ENCODE measurements at places on chromosomes 4 and X. TPM values are rescaled to one million over a fixed set of nuclear protein-coding genes. Genes with fewer than 3 reads are reported as not detected.

- no peaks in the 10 kb centered on the region for H3K27me3 ChIP-seq
- H3K36me3 ChIP-seq, result no peaks in the 10 kb centered on the region
- no peak for DNase-seq
- H3K4me3 ChIP-seq, result no peak overlapping the region
- no peaks in the 10 kb centered on the region for H3K4me1 ChIP-seq
Measured at GRCh38 chr4:113785781-113786180, 24.2 kb upstream of the CAMK2D start.

- H3K36me3 ChIP-seq, result no peaks in the 10 kb centered on the region
- H3K27ac ChIP-seq, result no peak overlapping the region
- DNase-seq, result no peak
- H3K4me3 ChIP-seq, result no peak overlapping the region
Measured at GRCh38 chr4:48944756-48945241, 38.2 kb upstream of the OCIAD2 start.

GRCh38 chrX:46704767-46705386 is 54.0 kb downstream of the SLC9A7 start:
- no peaks in the 10 kb centered on the region for H3K36me3 ChIP-seq
- no peaks in the 10 kb centered on the region for H3K27me3 ChIP-seq
- no peak overlapping the region for H3K4me3 ChIP-seq
- H3K27ac ChIP-seq, result no peak overlapping the region
- no peaks in the 10 kb centered on the region for H3K4me1 ChIP-seq

DNA sequence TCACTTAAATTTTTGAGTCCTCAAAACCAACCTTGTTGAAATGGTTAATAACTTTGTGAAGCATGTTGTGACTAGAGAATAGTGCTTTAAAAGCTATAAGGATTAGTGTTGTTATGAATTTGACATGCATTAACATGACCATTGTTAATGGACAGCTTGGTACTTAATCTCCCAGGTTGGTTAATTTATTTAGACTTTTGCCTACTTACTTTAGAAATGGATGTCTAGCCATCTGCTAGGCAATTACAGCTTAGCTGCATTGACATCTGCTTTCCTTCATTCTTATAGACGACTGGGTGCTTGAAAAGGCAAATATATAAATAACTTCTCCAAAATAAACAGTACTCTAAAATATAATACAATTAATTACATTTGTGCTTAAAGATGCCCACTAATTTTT is 368.0 kb downstream of the CCSER1 start:
- peaks cover 3% of the 10 kb centered on the region for H3K4me1 ChIP-seq
- H3K36me3 ChIP-seq, result no peaks in the 10 kb centered on the region
- no peak for DNase-seq
- H3K27me3 ChIP-seq, result no peaks in the 10 kb centered on the region

DNA sequence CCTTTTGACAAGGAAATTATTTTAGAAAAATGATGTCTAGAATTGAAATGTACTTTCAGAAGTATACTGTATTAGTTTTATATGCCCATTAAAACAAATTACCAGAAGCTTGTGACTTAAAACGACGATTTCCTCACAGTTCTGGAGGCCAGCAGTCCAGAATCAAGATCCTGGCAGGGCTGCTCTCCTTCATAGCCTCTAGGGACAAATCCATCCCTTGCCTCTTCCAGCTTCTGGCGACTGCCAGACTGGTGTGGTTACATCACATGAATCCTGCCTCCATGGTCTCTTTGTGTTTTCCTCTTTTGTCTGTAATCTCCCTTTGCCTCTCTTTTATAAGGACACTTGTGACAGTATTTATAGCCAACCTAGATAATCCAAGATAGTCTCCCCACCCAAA is 97.1 kb downstream of the IQCM start:
- H3K27ac ChIP-seq, result no peak overlapping the region
- no peak overlapping the region for H3K4me3 ChIP-seq
- H3K4me1 ChIP-seq, result no peaks in the 10 kb centered on the region

GRCh38 chr4:117986321-117986720 is 48.0 kb upstream of the NDST3 start:
- H3K27me3 ChIP-seq, result no peaks in the 10 kb centered on the region
- H3K27ac ChIP-seq, result no peak overlapping the region
- no peaks in the 10 kb centered on the region for H3K4me1 ChIP-seq
- H3K36me3 ChIP-seq, result no peaks in the 10 kb centered on the region

DNA sequence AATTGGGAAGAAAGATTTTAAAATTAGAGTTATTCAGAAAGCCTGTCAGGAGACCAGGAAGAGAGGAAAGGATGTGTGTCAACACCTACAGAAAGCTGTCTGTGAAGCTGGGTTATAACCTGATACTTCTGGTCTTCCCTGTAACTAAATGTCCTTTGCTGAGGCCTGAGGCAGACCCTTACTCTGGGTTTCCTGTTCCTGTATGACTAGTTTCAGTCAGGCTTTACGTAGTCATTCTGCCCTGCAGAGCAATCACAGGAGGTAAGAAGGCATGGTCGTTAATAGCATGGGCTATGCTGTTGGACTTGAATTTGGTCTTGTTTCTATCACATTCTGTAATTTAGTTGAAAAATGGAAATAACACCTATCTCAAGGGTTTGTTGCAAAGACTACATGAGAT is 110.5 kb upstream of the IGFBP7 start:
- H3K4me3 ChIP-seq, result no peak overlapping the region
- no peak overlapping the region for H3K27ac ChIP-seq
- no peaks in the 10 kb centered on the region for H3K4me1 ChIP-seq

- H3K27ac ChIP-seq, result no peak overlapping the region
- H3K36me3 ChIP-seq, result no peaks in the 10 kb centered on the region
- H3K4me3 ChIP-seq, result no peak overlapping the region
- no peaks in the 10 kb centered on the region for H3K27me3 ChIP-seq
Measured at GRCh38 chr4:109798866-109799265, 2.9 kb downstream of the CFI start.

- H3K27ac ChIP-seq, result no peak overlapping the region
- no peak for DNase-seq
- no peaks in the 10 kb centered on the region for H3K36me3 ChIP-seq
- H3K27me3 ChIP-seq, result no peaks in the 10 kb centered on the region
- no peaks in the 10 kb centered on the region for H3K4me1 ChIP-seq
Measured at GRCh38 chr4:34953145-34953799, 1291.0 kb downstream of the ARAP2 start.

- H3K4me3 ChIP-seq, result no peak overlapping the region
- no peak overlapping the region for H3K27ac ChIP-seq
- H3K36me3 ChIP-seq, result no peaks in the 10 kb centered on the region
- H3K4me1 ChIP-seq, result no peaks in the 10 kb centered on the region
- no peaks in the 10 kb centered on the region for H3K27me3 ChIP-seq
Measured at GRCh38 chr4:78320349-78320935, 231.1 kb upstream of the ANXA3 start.

DNA sequence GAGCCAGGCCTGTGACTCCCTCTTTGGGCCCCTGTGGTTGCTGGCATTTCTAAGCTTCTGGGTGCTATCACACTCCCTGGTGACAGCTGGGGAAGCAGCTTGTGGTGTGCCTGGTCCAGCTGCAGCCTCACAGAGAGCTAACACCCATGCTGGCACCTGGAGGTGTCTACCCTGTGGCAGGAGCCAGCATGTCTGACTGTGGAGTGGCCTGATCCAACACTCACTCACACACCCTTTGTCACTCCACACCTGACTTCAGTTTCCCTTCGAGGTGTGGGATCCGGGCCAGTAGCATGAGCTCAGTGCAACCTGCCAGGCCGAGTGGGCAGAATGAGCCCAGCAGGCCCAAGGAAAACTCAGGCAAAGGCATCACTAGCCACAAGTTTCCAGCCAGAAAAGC is 67.5 kb downstream of the TECRL start:
- no peaks in the 10 kb centered on the region for H3K27me3 ChIP-seq
- no peaks in the 10 kb centered on the region for H3K4me1 ChIP-seq
- no peaks in the 10 kb centered on the region for H3K36me3 ChIP-seq
- DNase-seq, result no peak

- no peak overlapping the region for H3K27ac ChIP-seq
- no peaks in the 10 kb centered on the region for H3K36me3 ChIP-seq
- no peak for DNase-seq
- no peaks in the 10 kb centered on the region for H3K4me1 ChIP-seq
Measured at GRCh38 chr4:89737888-89738287, 99.1 kb downstream of the SNCA start.

- no peak overlapping the region for H3K27ac ChIP-seq
- no peak for DNase-seq
- H3K36me3 ChIP-seq, result no peaks in the 10 kb centered on the region
- H3K4me3 ChIP-seq, result no peak overlapping the region
- H3K27me3 ChIP-seq, result no peaks in the 10 kb centered on the region
Measured at GRCh38 chrX:129145385-129145784, 377.9 kb downstream of the SMARCA1 start.

DNA sequence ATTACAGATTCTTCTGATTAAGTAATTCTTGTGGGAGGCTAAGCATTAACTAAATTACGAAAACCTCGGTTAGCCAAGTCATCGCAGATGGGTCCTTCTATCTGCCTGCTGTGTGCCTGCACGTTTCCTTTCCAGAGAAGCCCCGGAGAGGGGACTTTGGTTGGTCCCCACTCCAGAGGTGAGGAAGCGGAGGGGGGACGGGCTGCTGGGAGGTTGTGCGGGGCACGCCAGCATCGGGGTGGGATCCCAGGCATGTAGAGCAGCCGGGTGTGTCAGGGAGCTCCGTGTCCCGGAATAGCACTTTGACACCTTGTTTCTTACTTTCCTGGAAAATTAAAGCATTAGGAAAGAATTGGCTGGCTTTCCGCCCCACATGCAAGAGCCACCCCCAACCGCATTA is 26.6 kb downstream of the PIGG start:
- H3K4me1 ChIP-seq, result no peaks in the 10 kb centered on the region
- no peak overlapping the region for H3K4me3 ChIP-seq
- H3K27me3 ChIP-seq, result no peaks in the 10 kb centered on the region
- H3K36me3 ChIP-seq, result peaks cover 44% of the 10 kb centered on the region
- no peak overlapping the region for H3K27ac ChIP-seq
- no peak for DNase-seq

- peak overlapping the region; percentile 25 for H3K27ac ChIP-seq
- H3K27me3 ChIP-seq, result no peaks in the 10 kb centered on the region
- no peak for DNase-seq
Measured at GRCh38 chr4:86496094-86497080, 97.7 kb upstream of the PTPN13 start.

GRCh38 chrX:135931644-135932487 is 38.4 kb downstream of the SAGE1 start:
- no peaks in the 10 kb centered on the region for H3K36me3 ChIP-seq
- no peak overlapping the region for H3K27ac ChIP-seq
- no peaks in the 10 kb centered on the region for H3K4me1 ChIP-seq
- no peaks in the 10 kb centered on the region for H3K27me3 ChIP-seq
- H3K4me3 ChIP-seq, result no peak overlapping the region
- peak; percentile 56 for DNase-seq

- DNase-seq, result peak; percentile 53
- H3K27ac ChIP-seq, result no peak overlapping the region
- H3K27me3 ChIP-seq, result no peaks in the 10 kb centered on the region
Measured at GRCh38 chr4:158170691-158171561, 1.9 kb downstream of the GASK1B start.

- no peak overlapping the region for H3K27ac ChIP-seq
- no peaks in the 10 kb centered on the region for H3K4me1 ChIP-seq
- no peak overlapping the region for H3K4me3 ChIP-seq
- no peaks in the 10 kb centered on the region for H3K36me3 ChIP-seq
- no peaks in the 10 kb centered on the region for H3K27me3 ChIP-seq
Measured at GRCh38 chr4:83128240-83128929, 13.9 kb upstream of the PLAC8 start.

DNA sequence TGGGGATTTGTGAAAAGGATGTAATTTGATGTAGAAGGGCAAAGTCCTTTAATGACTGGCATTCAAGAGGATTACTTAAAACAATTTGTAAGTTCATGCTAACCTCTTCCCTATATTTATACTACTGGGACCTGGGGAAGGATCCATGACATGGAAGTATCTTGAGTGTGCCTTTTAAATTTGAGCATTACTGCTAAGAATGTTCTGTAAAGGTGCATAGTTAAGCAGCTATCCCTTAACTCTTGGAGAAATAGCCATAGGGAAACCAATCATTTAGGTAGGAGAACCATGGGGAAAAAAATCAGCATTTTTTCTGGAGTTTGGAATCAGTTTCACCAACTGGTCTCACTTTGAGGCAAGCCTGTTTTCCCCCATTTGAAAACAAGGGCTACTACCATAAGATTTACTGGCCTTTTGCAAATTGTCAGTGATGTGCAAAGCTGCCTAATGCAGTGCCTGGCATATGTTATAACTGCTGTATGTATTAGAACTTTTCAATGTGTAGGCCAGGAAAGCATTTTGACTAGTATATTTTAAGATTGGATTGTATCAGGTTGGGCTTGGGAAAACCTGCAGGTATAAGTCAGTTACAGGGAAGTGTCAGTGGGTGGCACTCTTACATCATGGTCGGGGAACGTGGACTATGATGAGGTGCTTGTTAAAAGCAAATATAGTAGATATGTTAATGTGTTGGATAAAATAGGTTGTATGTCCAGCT is 72.1 kb downstream of the PRSS12 start:
- peak overlapping the region; percentile 44 for H3K27ac ChIP-seq
- H3K27me3 ChIP-seq, result no peaks in the 10 kb centered on the region
- H3K4me3 ChIP-seq, result peak overlapping the region; percentile 97
- H3K36me3 ChIP-seq, result no peaks in the 10 kb centered on the region
- H3K4me1 ChIP-seq, result peaks cover 27% of the 10 kb centered on the region
- DNase-seq, result peak; percentile 64

DNA sequence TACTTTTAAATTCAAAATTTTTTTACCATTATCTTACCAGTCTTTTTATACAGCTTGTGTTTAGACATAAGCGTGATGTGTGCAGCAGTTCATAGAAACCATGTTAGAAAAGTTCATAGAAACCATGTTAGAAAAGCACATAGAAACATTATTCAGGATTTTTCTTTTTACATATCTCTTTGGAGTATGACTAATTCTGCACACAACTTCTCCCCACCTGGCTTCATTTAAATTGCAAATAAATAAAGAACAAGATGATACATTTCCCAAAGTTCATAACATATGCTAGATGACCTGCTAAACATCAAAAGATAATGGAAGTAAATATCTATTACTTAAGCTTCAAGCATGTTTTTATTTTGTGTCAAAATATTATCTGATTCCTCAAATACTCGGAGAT is 201.9 kb downstream of the BANK1 start:
- no peak overlapping the region for H3K27ac ChIP-seq
- no peak overlapping the region for H3K4me3 ChIP-seq
- H3K36me3 ChIP-seq, result no peaks in the 10 kb centered on the region
- no peaks in the 10 kb centered on the region for H3K4me1 ChIP-seq

- H3K36me3 ChIP-seq, result no peaks in the 10 kb centered on the region
- no peaks in the 10 kb centered on the region for H3K4me1 ChIP-seq
- no peaks in the 10 kb centered on the region for H3K27me3 ChIP-seq
Measured at GRCh38 chr4:88242144-88242543, 42.2 kb downstream of the PPM1K start.

GRCh38 chrX:79130857-79131256 is 13.6 kb upstream of the GPR174 start:
- H3K4me1 ChIP-seq, result no peaks in the 10 kb centered on the region
- H3K4me3 ChIP-seq, result no peak overlapping the region
- H3K27me3 ChIP-seq, result no peaks in the 10 kb centered on the region

TGIF2LX gene
- not detected for total RNA-seq

MUC7 gene
- total RNA-seq, result not detected

NRK gene
- 0.74 TPM for total RNA-seq

DNAAF6 gene
- total RNA-seq, result not detected

BBS12 gene
- total RNA-seq, result 0.98 TPM

PABPC1L2B gene
- not detected for total RNA-seq

GRIA2 gene
- 1.9 TPM for total RNA-seq

XAGE2 gene
- not detected for total RNA-seq

C4orf51 gene
- total RNA-seq, result not detected

ZMAT1 gene
- total RNA-seq, result 4.8 TPM
